ENCODE measurements at places on chromosomes 16 and 17. TPM values are rescaled to one million over a fixed set of nuclear protein-coding genes. Genes with fewer than 3 reads are reported as not detected.

ULK2 gene
- total RNA-seq = 16.0 TPM

FNDC8 gene
- total RNA-seq = not detected

ACSM2B gene
- total RNA-seq = not detected

SSTR5 gene
- not detected for total RNA-seq

SP2 gene
- 21.7 TPM for total RNA-seq

PDIA2 gene
- not detected for total RNA-seq

TNFRSF17 gene
- not detected for total RNA-seq

MYO15B gene
- total RNA-seq = 24.3 TPM

FBF1 gene
- 18.6 TPM for total RNA-seq

KRTAP16-1 gene
- not detected for total RNA-seq

KIFC3 gene
- 1.7 TPM for total RNA-seq

FBXW10B gene
- total RNA-seq = 0.35 TPM

KRT32 gene
- not detected for total RNA-seq

SRCIN1 gene
- 0.26 TPM for total RNA-seq

BCAR1 gene
- total RNA-seq = 0.50 TPM

ATP1B2 gene
- 0.14 TPM for total RNA-seq

PRR11 gene
- 29.7 TPM for total RNA-seq

TENT4B gene
- 18.5 TPM for total RNA-seq

CA4 gene
- not detected for total RNA-seq

TNFSF13 gene
- total RNA-seq = 3.5 TPM

MEOX1 gene
- total RNA-seq = 0.50 TPM

CCL17 gene
- total RNA-seq = 0.66 TPM

CRISPLD2 gene
- total RNA-seq = 0.19 TPM

WFDC1 gene
- not detected for total RNA-seq

NUP85 gene
- total RNA-seq = 125 TPM

CRAMP1 gene
- 36.7 TPM for total RNA-seq

APOBR gene
- total RNA-seq = 4.1 TPM

SLC43A2 gene
- 2.8 TPM for total RNA-seq

ABCC6 gene
- not detected for total RNA-seq

TPSG1 gene
- total RNA-seq = not detected

SALL1 gene
- total RNA-seq = not detected

VAC14 gene
- total RNA-seq = 38.6 TPM

USH1G gene
- not detected for total RNA-seq

MYADML2 gene
- total RNA-seq = not detected

NT5C gene
- total RNA-seq = 84.7 TPM

NGFR gene
- total RNA-seq = not detected

ALOX12B gene
- 0.88 TPM for total RNA-seq

ATAD5 gene
- total RNA-seq = 31.5 TPM

IGFALS gene
- not detected for total RNA-seq

ADGRG3 gene
- not detected for total RNA-seq

GUCY2D gene
- not detected for total RNA-seq

EVPLL gene
- total RNA-seq = not detected

DCAKD gene
- total RNA-seq = 25.4 TPM

EVI2A gene
- 30.4 TPM for total RNA-seq

PRSS53 gene
- total RNA-seq = 4.3 TPM

PRR29 gene
- total RNA-seq = 0.47 TPM

KRT33A gene
- not detected for total RNA-seq

FAM20A gene
- total RNA-seq = not detected

NECAB2 gene
- not detected for total RNA-seq

SDR42E2 gene
- total RNA-seq = not detected

WNT3 gene
- 0.05 TPM for total RNA-seq

DBF4B gene
- total RNA-seq = 25.7 TPM

SDR42E1 gene
- total RNA-seq = 5.4 TPM

MYL4 gene
- total RNA-seq = not detected

LPCAT2 gene
- 1.8 TPM for total RNA-seq
